ENCODE measurements at places on chromosomes 1 and 21.

DNA sequence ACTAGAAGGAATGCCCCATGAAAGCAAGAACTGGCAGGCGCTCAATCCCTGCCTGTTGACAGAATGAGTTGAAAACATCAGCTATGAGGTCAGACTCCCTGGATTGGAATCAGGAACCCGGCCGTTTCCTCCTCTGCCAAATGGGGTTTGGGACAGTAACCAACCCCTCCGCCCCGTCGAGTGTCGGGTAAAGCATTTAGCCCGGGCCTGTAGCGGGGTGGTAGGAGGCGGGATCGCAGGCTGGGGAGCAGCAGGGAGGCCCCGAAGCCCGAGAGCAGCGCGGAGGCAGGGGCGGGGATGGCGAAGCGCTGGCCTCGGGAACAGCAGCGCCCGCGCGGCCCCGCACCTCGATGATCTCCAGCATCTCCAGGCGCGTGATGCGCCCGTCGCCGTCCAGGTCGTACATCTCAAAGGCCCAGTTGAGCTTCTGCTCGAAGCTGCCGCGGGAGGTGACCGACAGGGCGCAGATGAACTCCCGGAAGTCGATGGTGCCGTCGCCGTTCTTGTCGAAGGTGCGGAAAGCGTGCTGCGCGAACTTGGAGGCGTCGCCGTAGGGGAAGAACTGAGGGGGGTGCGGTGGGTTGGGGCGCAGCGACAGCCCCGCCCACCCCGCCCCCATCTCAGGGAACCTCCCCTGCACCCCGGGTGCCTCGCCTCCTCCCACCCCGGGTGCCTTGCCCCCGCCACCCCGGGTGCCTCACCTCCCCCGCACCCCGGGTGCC lies 7.5 kb downstream of the HPCAL4 start:
- DNase-seq, result no peak

- DNase-seq, result no peak
Measured at GRCh38 chr1:8133190-8133589, 107.1 kb upstream of the ERRFI1 start.

DNA sequence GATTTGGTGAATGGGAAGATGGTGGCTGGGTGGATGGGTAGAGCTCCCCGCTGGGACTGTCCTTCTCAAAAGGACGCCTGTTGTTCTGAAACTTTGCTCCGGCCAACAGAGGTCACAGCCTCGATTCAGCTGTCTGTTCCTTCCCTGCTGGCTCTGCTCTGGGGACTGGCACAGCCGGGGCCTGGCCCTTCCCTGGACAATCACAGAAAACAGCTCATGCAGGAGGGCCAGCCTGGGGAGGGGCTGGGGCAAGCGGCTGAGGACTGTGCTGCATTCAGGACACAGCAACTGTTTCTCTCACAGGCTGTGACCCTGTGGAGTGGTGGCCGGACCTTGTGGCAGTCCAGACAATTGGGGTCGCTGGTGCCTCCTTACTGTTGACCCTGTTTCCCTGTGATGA lies 110.7 kb upstream of the TMEM51 start:
- DNase-seq, result no peak

GRCh38 chr1:220921498-220921897 lies 42.3 kb downstream of the HLX start:
- no peak for DNase-seq

DNA sequence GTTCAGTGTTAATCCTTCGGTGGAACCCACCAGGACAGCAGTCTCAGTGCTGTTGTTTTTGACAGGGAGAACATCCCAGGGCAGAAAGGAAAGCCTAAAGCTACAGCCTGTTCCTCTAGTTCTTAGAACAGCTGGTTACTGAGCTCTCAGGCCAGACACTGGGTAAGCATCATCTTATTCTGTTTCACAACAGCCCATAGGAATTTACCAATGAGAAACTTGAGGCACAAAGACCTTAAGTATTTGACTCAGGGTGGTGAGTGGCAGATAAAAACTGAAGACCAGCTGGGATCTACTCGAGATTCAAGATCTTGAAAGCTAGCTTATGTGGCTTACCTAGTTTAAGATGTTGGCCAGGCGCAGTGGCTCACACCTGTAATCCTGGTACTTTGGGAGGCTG lies 9.4 kb upstream of the NEK2 start:
- no peak for DNase-seq

- DNase-seq, result no peak
Measured at GRCh38 chr1:19770436-19771190, 29.1 kb downstream of the TMCO4 start.

DNA sequence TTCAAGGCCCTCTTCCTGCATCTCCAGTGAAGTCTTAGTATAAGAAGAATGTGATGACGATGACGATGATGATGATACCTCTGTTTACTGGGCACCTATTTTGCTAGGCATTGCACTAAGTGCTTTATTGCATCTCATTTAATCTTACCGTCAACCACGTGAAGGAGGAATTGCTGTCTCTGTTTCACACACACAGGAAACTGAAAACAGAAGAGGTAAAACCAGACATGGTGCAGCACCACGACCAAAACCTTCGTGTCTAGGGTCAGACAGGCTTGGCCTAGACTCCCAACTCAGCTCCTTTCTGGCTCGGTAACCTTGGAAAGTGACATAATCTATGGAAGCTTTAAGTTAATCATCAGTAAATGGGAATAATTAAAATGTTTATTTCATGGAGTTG lies 20.7 kb upstream of the KCNA2 start:
- no peak for DNase-seq

GRCh38 chr1:112061056-112061455 lies 71.6 kb upstream of the KCND3 start:
- no peak for DNase-seq

- no peak for DNase-seq
Measured at GRCh38 chr21:20789729-20790500, 208.3 kb upstream of the NCAM2 start.

DNA sequence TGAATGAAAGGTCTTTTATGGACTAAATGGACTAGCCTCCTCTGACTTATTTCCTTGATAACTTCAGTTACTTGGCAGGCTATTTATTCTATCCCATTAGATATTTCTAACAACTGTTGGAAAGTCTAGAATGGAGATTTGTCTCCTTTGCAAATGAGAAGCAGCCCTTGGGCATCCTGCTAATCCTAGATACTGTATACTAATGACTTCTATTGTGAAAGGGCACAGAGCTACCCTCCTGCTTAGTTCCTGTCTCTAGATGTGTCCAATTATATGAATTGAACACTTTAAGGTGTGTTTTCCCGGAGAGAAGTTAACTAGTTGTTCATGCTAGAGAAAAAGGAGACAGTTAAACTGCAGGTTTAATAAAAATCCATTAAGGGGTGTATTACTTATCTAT lies 10.2 kb upstream of the NCMAP start:
- DNase-seq, result no peak

DNA sequence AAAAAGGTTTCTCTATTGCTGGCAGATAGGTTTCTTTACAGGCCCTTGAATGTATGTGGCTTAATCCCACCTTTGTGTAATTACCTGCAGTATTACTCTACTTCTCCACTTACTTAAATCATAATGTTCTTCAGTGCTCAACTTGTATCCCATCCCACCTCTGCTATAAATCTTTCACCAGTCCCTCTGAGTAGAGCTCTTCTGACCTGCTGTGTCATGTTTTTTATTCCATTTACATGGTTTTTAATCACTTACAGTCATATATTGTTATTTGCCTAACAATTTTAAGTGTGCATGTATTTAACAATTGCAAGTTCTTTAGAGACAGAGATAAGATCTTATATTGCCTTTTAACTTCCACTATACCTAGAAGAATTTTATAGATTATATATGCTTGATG lies 2.4 kb downstream of the TSEN15 start:
- DNase-seq, result no peak

DNA sequence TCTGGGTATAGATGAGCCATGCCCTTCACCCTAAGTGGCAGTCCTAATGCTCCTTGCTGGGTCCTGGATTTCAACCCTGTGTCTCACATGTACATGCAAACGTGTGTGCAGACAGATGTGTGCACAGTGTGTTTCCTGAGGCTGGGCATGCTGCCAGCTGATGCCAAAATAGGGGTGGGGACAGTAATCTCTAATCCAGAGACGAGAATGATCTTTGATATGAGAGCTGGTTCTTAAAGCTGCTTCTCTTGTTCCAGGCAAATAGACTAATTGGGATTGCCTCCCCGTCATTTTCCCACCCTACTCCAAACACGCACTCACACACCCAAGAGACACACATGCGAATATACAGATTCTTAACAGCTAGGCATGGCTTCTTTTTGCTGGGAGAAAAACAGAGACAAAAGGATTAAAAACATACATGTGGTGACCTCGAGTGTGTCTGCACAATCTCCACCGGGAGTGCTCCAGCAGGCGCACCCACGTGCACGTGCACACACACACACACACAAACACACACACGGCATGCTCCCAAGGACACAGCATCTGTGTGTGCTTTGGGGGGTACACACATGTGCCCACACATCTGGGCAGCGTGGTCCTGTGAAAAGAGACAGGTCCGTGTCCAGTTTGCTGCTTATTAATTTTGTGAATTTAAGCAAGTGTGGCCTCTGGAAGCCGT lies 102.1 kb upstream of the ZBTB40 start:
- DNase-seq, result no peak

GRCh38 chr1:27604579-27605299 lies 795 bp upstream of the AHDC1 start:
- DNase-seq, result no peak
